Tongue (tissue), 3 donors: ENCODE measurements at places on chromosomes 5 and 9.
A peak's percentile ranks its signal among the peaks of the same experiment; 100 is the strongest.

DNA sequence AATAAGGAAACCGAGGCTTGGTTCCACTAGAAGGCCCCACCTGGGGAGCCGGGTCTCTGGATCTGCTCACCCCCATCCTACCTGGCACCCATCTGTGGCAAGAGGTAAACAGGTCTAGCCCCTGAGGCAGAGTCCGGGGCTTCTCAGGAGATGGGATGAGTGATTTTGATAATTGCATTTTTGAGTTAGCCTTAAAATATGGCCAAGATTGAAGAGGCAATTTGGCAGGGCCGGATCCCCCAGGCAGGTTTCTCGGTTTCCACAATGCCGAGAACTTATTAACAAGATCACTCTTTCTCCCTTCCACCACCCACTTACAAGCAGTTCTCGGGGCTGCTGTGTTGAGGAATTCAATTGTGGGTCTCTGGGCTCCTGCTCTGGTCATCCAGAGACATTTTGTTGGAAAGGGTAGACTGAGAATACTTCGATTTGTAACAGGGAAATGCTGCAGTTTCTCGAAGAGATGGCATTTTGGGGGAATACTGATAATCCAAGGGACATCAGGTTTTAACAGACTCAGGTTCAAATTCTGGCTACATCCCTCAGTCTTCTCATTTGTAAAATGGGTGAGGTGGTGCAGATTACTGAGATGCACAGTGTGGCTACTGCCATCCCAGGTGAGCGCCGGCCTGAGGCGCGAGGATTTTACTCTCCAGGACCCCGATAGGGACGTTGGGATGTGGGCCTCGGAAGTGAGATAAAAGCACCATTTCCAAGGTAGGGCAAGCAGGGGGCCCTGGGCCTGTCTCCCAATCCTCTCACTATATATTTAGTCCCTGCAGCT is 194.2 kb downstream of the CDK5RAP2 start:
- no peak for DNase-seq

DNA sequence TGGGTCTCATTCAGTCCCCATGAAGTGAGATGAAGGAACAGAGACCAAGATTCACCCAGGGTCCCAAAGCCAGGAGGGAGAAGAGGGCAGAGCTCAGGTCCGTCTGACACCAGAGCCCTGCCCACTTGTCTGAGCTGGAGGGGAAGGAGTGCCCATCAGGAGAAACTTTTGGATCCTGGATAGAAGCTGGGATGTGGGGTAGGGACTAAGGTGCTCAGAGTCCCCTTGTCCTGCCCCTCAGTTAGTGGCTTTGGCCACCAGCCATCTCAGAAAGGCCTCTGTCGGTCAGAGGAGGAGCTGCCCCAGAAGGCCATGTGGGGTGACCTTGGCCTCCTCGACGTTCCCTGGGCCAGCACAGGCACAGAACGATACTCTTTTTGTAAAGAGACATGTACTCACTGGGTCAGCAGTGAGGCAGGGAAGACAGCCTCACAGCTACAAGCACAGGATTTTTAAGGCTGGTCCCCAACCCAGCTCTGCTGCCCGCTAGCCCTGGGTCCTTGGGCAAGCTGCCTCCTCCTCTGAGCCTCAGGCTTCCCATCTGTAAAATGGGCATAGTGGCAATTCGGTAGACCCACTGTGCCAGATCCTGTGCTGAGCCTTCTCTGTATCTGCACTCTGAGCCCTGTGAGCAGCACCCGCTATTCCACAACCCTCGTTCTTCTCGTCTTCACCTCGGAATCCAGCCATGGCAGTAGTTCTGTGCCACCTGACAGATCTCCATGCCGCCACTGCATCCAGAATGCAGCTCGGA is 49.4 kb downstream of the C9orf50 start:
- DNase-seq: no peak

DNA sequence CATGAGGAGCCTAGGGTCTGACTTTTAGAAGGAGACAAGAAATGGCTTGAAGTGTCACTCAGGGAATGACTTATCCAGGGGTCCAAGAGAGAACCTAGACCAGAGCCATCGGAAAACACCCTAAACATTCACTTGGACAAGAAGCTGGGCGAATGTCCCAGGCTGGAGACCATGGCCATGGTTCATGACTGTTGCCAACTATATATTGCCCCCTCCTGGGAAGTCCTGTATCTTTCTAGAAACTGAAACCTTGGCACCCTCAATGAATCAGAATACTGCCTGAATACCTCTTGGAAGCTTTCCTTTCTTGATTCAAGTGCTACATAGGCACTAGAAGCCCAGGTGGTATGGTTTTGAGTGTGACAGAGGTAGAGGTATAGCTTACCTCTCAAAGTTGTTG is 29.9 kb downstream of the TRMO start:
- no peak for DNase-seq

DNA sequence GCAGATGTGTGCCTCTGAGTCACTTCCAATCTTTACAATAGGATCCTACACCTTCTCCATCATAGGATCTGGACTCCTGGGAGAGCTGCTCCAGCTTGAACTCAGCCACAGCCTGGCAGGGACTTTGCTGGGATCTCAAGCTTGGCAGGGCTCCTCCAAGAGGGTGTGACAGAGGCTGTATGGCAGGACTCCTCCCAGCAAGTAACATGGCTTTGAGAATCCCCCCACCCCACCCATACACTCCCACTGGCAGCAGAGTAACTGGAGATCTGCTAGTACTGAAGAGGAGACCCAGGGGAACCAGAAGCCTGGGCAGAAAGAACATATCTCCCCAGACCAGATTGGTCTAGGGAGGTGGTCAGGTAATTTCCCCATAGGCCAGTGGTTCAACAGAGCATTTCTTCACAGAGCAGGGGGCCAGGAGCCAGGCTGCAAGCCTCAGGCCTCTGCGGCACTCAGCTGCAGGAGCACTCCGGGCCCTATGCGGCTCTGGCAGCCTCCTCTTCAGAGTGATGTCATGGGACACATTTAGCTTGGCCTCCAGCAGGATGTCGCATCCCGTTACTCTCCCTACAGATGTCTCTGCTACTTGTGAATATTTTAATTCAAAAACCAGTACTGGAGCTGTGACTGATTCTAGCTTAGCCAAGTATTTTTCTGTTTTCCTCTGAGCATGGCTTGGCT is 1.7 kb upstream of the ACSL6 start:
- no peak for DNase-seq

DNA sequence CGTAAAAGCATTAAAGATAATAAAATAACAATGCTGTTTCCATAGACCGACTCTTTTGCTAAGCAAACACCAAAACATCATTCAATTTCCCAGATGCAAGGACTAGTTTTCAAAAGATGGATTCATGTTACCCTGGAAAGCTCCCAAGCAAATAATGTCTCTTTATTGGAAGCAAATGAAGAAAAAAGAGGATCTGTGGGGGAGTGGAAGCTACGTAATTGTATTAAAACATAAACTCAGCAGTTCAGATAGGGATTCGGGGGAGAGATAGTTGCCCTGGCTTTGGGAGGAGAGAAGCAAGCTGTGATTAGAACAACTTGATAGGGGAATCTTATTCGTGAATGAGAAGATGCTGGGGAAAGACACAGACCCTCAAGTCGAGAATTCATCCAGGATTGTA is 491.0 kb upstream of the CLINT1 start:
- DNase-seq: peak; percentile 60

GRCh38 chr5:96506376-96506775 is 73.3 kb upstream of the PCSK1 start:
- DNase-seq: no peak

- DNase-seq: no peak
Observed at GRCh38 chr5:123460296-123460729, 37.1 kb upstream of the CEP120 start.

GRCh38 chr5:91296674-91297143 is 86.4 kb downstream of the ARRDC3 start:
- DNase-seq: no peak

GRCh38 chr5:179906795-179907555 is 722 bp downstream of the TBC1D9B start:
- peak; percentile 13 for DNase-seq

DNA sequence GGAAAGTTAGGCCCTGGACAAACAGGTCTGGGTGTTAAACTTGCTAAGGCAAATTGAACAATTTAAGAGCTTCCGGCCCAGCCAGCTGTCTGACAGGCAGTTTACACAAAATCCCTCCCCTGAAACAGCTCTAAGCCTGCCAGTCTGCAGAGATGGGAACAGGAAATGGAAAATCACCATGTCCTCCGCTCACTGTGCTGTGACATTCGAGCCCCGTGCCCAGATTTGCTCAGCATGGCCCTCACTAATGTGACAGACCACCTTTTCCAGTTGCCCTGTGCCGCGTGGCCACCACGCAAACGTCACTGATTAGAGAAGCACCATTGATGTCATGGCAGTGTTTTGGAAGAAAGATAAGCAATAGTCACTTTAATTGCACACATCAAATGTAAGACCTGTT is 41.0 kb downstream of the CCNJL start:
- DNase-seq: peak; percentile 76

DNA sequence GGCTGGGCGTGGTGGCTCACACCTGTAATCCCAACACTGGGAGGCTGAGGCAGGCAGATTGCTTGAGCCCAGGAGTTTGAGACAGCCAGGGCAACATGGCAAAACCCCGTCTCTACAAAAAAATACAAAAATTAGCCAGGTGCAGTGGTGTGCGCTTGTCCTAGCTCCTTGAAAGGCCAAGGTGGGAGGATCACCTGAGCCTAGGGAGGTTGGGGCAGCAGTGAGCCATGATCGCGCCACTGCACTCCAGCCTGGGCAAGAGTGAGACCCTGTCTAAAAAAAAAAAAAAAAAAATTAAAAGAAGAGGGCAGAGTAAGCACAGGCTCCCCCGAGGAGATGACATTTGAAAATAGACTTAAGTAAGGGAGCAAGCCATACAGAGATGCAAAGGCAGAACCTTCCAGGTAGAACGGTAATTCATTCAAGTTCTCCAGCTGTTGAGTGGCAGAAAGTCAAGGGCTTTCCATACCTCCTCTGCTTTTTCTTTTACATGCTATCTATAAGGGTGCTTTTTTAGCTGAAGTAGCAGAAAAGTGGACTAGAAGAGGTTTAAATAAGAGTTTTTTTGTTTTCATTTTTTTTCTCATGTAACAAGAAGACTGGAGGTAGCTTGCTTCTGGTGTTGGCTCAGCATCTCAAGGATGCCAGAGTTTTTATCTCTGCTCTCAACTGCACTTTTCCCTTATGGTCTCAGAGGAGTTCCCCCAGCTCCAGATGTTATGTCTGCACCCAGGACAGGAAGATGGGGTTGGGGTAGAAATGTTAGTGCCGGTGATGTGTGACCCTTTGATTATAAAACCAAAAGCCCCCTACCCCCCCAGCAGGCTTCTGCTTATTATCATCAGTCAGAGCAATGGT is 40.8 kb downstream of the ERGIC1 start:
- no peak for DNase-seq

- no peak for DNase-seq
Observed at GRCh38 chr9:100426189-100426529, 784 bp upstream of the MSANTD3 start.

DNA sequence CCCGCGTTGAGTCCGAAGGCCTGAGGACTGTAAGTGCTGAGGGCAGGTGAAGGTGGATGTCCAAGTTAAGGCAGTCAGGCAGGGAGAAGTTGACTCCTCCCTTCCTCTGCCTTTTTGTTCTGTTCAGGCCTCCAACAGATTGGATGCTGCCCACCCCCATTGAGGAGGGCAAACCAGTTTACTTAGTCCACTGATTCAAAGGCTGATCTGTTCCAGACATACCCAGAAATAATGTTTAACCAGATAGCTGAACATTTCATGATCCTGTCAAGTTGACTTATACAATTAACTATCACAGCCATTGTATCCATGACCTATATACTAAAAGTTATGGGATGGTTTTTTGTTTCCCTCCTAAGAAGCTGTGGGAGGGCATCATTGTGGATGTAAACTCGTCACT is 8.3 kb upstream of the TEX48 start:
- DNase-seq: no peak

DNA sequence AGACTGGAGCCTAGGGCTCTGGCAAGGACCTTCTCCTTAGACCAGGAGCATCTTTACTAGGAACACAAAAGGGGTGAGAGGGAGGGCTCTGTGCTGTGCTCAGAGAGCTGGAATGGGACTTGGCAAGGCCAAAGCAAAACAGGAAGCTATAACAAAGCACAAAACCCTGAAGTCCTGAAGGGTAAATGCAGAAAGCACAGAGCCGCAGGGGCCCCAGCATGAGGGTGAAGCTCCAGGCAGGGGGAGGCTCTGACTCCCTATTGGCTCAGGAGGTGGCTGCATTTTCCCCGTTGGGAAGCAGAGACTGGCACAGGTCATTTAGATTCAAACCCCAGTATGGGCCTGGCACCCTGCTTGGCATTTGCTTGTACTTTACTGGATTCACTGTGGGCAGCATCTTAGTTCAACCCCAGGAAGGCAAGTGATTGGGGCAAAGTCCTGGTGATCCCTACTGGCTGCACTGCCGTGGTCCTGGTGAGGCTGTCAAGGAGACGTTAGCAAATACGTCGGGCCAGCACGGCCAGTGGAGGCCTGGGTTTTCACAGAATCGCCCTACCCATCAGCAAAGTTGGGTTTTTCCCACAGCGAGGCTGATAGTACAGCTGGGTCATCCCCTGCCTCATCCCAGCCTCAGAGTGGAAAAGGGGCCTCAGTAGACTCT is 46.3 kb downstream of the GGTA1 start:
- no peak for DNase-seq

- no peak for DNase-seq
Observed at GRCh38 chr9:137456864-137457405, 2.2 kb downstream of the NSMF start.

DNA sequence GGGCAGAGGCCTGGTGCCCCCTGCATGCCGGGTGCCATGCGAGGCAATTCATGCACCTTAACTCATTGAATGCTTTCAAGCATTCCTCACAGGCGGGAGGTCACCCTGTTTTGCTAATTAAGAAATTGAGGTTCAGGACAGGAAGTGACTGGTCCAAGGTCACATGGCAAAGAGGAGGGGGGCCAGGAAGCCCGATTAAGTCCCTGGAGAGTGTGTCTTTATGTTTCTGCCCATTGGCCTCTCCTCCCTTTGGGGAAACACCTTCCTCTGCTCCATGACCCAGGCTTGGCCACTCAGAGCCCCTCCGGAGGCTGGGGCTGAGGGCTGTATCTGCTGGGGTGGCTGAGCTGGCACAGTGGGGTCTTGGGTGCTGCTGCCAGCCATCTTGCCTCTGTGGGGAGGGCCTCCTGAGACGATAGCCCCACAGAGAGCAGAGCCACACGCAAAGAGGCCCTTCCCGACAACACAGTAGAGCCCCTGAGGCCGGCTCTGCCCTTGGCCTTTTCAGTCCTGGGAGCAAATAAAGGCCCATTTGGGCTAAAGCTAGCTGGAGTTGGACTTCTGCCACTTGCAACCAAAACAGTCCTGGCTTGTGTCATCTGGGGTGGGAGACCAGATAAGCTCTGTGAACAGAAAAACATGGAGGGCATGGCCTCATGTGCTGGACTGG is 90.8 kb upstream of the NEURL1B start:
- DNase-seq: no peak

DNA sequence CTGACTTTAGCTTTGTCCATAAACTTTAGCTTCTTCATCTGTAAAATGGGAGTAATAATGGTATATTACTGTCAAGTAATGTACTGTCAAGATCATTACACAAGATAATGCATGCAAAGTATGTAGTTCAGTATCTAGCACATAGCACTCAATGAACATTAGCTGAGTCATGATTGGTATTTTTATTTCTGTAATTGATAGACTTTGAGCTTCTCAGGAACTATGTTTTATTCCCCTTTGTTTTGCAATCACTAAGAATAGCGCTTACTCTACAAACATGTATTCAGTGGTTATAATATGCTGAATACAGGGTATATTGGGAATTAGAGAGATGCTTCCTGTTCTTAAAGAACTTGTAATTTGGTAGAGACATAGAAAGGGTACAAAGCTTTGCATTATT is 142.3 kb upstream of the KLF9 start:
- DNase-seq: no peak

GRCh38 chr5:179268399-179268952 is 76.8 kb downstream of the ADAMTS2 start:
- no peak for DNase-seq
